ENCODE measurements at places on chromosomes 5 and 9.

DNA sequence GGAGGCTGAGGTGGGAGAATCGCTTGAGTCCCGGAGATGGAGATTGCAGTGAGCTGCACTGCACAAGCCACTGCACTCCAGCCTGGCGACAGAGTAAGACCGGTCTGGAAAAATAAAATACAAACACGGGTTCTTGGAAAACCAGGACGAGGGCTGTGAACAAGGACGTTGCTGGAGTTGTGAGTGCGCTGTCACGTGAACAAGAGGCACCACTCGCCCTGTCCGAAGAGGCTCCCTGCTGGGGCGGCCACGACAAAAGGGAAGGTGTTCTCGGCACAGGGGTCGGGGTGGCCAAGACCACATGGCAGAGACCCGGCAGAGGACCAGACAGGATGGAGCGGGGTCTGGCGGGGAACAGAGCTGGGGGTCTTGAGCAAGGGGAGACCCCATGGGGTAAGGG, 30.6 kb upstream of the UBAC1 start:
- no peak for DNase-seq

GRCh38 chr5:156186760-156187159, 140.2 kb upstream of the SGCD start:
- no peak for DNase-seq

DNA sequence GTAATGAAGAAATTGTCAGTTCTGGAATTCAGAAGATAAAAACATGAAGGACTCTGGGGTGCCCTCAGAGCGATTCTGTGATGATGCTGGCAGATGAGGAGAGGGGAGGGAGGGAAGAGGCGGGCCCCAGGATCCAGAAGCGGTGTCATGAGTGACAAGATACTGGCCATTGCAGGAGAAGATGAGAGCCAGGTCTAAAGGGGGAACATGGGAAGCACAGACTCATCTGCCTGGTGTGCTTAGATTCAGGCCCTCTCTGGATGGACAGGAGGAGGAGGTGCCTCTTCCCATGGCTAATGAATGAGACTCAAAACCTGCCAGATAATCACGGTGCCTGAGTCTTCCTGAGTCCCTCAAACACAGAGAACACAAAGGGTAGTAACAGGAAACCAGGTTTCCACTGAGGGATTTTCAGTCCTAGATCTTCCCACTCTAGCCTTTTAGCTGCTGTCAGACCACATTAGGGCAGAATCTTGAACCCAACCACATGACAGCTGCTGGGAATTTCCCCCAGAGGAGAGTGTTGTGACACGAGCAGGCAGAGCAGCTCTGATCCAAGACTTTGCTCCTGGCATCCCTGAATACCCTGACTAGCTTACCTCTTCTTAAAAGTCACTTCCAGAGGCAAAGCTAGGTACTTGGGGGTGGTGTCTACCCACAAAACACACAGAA, 28.2 kb upstream of the HSPA9 start:
- DNase-seq = no peak

DNA sequence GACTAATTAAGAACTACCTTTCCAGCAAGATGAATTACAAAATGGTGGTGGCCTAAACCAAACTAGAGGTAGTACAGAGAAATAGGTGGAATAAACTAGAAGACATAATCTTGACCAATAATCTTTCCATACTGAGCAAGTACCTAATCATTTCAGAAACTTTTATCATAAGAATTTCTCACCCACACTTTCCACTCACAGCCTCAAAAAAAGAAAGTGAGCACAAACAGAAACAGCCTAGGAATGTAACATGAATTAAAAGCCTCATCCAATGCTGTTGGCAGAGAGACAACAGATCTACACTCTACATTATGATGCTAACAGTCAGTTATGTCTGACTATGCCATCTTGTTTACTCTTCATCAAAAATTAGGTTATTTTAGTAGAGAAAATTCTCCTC, 1.3 kb downstream of the RNF38 start:
- no peak for DNase-seq
